ENCODE measurements at places on chromosomes 2 and 18.

GRCh38 chr18:22490429-22490846 lies 72.7 kb upstream of the CTAGE1 start:
- no peak for DNase-seq

GRCh38 chr2:63124850-63125249 lies 74.2 kb downstream of the OTX1 start:
- DNase-seq = no peak

- no peak for DNase-seq
Measured at GRCh38 chr2:240603081-240603835, 16.7 kb downstream of the CAPN10 start.

DNA sequence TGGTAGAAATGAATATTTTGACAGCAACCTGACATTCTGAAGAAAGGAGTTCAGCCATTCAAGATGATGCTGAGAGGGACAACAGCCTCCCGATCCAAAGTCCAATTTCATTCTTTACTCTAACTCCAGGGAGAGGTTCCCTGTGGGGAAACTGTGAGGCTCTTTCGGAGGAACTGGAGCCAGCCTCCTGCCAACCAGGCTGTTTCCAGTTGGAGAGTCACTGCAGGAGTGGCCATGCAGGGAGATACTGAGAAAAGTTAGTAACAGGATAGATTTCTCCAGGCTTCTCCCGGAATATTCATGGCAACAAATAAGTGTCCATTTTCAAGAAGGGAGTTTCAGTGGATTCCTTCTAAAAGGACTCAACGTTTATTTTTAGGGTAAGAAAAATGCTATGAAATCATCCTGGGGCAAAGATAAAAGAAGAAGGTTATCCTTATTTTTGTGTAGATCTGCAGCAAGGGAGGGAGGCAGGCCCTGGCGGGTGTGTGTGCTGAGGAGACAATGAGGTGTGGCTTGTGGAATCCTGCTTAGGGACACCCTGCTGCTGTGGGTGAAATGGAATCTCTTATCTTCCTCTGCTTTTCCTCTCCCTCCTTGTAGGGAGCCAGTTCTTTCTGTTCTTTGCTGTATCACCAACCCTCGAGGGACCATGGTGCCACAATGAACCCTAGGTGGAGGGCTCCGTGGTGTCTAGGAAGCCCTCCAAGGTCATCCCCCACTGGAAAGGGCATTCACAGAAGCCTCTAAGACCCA lies 18.1 kb downstream of the KLHL14 start:
- DNase-seq = no peak

- no peak for DNase-seq
Measured at GRCh38 chr18:9177031-9177430, 40.5 kb downstream of the ANKRD12 start.

GRCh38 chr2:25912851-25913695 lies 34.8 kb upstream of the ASXL2 start:
- no peak for DNase-seq

DNA sequence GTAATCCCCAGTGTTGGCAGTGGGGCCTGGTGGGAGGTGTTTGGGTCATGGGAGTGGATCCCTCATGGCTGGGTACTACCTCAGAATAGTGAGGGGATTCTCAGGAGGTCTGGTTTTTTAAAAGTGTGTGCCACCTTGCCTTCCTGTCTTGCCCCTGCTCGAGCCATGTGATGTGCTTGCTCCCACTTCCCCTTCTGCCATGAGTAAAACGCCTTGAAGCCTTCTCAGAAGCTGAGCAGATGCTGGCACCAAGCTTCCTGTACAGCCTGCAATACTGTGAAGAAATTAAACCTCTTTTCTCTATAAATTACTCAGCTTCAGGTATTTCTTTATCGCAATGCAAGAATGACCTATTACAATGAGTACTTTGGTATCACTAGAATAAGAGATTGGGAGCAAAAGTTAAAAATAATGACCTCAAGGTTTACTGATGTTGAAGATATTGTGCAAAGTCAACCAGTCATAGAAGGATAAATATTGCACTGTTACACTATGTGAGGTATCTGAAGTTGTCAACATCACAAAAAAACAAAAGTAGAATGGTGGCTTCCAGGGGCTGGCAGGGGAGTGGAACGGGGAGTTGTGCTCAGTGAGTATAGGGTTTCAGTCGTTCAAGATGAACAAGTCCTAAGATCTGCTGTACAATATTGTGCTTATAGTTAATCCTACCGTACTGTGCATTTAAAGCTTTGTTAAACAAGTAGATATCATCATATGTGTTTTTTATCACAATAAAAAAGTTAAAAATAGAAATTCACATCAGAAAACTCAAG lies 938.3 kb upstream of the CNTNAP5 start:
- no peak for DNase-seq

- DNase-seq = no peak
Measured at GRCh38 chr18:44835703-44836102, 155.0 kb downstream of the SETBP1 start.

GRCh38 chr2:30439296-30439695 lies 7.8 kb upstream of the LCLAT1 start:
- DNase-seq = no peak

DNA sequence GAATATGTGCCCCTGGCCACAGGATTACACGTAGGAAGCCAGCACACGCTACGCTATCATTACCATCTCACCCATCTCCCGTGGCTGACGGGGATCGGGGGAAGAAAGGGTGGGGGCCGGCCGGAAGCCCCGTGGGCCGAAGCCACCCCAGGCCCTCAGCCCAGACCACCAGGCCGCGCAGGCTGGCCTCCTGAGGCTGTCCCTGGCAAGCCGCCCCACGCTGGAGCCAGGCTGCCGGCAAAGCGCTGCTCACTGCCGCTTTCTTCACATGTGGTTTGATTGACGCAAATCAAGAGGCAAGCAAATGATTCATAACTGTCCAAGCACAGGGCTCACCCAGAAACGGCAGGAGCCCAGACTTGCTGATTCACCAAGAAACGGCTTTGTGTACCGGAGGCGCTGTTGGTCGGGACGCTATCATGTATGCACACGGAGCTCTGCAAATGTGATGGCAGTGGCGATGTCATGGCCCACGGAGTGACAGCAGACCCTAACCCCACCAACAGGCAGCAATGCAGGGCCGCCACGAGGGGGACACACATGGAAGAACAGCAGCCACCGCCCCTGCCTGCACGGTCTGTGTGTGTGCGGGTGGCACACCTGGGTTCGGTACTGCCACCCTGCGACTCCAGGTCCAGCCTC lies 125.7 kb downstream of the HDAC4 start:
- DNase-seq = peak; percentile 87

- DNase-seq = no peak
Measured at GRCh38 chr2:32166115-32166574, 481 bp downstream of the SLC30A6 start.

DNA sequence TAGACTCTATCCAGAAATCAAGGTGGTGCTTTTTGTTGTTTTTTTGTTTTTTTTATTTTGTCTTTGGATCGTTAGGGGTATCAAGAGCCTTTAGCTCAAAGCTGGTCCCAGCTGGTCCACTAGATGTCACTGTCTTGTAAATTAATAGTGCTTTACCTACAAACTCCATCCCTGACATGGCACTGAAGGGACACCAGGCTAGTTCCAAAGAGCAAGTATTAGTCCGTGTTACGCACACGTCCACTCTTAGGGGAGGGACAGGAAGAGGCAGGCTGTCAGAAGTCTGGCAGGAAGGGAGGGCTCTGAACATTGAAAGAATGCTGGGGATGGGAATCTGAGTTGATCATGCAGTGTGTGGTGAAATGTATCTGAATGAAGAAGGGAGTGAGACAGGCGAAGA lies 85.9 kb upstream of the CCBE1 start:
- no peak for DNase-seq

DNA sequence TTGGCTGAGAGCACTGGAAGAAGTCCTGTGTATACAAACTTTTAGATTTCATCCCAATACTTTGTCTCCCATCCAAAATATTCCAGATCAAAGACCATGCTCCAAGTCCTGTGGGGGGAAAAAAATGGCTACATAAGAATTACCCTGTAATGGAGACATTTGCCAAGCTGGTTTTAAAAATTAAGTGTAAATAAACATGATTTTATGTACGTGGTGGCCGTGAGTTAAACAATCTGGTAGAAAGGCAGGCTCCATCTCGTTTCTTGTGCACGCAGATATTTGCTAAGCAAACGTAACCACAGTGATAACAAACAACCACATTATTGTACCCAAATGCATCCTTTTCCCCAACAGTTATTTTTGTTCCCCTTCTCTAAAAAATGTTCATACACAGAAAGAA lies 176.4 kb downstream of the ZNF516 start:
- DNase-seq = no peak

GRCh38 chr18:44771956-44772917 lies 91.5 kb downstream of the SETBP1 start:
- no peak for DNase-seq

GRCh38 chr2:119914266-119914665 lies 98.6 kb upstream of the EPB41L5 start:
- DNase-seq = no peak

DNA sequence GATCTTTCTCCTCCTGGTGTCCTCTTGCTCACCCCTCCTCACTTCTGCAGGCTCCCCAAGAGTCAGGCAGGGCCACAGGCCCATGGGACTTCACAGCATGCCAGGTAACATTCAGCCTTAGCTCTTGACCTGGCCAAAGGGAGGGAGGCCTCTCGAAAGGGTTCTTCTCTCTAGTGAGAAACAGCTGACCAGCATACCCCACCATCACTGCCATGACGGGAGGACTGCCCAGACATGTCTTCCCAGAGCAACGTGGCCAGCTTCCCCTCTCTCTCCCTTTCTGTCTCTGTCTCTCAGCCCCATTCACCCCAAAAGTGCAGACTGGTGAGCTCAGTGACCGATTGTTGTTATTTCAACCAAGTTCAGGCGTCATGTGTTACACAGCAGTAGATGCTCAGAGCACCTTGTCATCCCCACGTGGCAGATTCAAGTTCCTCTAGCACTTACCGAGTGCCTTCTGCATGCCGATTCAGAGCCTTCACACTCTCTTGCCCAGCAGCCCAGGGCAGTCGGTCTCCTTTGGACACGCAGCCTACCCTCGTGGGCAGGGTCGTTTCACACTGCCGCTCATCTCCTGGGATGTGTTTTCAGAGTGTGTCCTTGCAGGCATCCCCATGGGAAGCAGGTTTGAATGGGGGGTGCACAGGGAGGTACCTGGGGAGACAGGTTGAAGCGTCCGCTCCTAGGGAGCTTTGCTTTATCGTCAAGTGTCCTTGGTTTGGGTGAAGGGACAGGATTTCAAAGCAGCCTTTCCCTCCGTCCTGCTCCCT lies 259.9 kb downstream of the NDUFA10 start:
- no peak for DNase-seq

GRCh38 chr2:75379476-75380210 lies 180.3 kb upstream of the TACR1 start:
- DNase-seq = no peak

DNA sequence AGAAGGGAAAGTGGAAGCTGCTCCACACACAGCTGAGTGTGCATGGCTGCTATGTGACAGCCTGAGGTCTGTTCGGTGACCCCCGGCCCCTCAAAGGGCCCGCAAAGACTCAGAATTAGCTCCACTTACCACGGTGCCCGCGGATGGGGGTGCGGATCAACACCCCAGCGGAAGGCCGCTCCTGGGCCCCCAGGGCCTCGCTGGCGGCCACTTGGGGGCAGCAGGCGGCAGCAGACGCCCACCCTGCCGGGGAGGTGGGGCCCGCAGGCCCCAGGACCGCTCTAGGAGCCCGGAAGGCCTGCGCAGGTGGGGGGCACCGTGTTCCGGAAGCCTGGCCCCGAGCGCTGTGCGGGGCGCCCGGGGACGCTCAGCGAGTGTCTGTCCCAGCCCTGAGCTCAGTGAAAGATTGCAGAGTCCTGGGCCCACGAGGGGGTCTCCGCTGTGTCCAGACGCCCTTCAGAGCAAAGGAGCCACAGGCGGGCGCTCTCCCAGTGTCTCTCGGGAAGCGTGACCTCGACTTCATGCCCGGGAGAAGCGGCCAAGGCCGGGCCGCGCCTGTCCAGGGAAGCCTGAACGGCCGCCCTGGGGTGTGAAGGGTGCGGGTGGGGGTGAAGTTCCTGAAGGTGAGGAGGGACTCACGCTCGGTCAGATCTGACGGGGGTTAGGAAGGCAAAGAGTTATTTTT lies 118.7 kb downstream of the VAPA start:
- DNase-seq = peak; percentile 54

DNA sequence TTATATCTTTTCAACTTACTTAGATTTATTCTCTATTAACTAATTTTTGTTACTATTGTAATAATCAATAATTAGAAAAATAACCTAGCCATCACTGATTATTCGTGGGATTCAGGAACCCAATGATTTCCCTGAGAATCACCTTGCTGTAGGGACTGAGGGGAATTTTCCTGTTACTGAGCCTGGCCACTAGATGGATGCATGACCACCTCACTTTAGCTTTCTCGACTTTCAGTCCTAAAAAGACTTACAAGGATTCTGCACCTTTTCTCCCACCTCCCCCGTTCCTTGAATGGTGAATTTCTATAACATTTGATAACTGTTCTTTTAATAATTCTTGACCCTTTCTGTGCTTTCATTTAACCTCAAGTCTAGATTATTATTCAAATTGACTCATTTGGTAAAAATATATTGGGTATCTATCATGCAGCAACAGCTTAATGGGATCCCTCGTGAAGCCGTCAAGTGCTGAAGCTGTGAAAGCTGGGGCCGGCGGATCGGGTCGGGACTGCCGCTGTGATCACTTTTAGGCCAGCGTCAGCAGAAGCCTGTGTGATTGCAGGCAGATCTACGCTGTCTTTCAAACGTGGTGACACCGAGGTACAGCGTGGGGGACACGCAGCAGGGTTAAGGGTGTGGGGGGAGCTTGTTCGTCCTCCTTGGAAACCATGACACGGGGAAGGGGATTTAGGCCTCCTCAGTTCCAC lies 38.8 kb upstream of the TMEM18 start:
- no peak for DNase-seq

- no peak for DNase-seq
Measured at GRCh38 chr2:209044307-209044706, 379.5 kb upstream of the MAP2 start.

GRCh38 chr2:55049821-55050099 lies 491 bp downstream of the RTN4 start:
- DNase-seq = no peak

GRCh38 chr2:47518497-47519146 lies 115.7 kb downstream of the MSH2 start:
- no peak for DNase-seq

DNA sequence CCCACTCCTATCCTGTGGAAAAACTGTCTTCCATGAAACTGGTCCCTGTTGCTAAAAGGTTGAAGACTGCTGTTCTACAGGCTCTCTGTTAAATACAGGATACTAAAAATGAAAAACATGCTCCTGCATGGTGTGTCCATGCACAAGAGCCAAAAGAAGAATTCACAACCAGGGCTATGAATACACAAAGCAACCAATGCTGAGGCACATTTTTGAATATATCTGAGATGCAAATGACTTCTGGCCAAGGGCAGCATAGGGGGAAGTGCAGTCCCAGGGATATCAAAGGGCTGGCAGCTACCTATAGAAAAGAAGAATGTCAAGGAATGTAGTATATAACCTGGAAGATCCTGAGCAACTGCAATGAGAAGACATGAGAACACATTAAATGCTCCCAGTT lies 6.6 kb downstream of the NEMP2 start:
- DNase-seq = no peak

DNA sequence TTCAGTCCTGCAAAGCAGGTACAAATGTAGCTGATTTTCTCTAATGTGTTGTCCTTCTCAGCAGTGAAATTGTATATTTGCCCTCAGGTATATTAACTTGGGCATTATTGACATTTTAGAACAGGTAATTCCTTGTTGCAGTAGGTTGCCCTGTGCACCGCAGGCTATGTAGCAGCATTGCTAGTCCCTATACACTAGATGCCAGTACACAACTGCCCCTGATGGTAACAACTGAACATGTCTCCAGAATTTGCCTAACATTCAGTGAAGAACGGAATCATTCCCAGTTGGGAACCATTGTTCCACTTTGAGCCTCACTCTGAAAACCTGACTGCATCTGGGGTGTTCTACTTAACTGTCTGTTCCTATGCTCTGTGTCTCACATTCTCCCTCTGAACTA lies 23.1 kb upstream of the TFPI start:
- no peak for DNase-seq
